GM13977 (cell line): ENCODE measurements at places on chromosomes 1 and 21.

DNA sequence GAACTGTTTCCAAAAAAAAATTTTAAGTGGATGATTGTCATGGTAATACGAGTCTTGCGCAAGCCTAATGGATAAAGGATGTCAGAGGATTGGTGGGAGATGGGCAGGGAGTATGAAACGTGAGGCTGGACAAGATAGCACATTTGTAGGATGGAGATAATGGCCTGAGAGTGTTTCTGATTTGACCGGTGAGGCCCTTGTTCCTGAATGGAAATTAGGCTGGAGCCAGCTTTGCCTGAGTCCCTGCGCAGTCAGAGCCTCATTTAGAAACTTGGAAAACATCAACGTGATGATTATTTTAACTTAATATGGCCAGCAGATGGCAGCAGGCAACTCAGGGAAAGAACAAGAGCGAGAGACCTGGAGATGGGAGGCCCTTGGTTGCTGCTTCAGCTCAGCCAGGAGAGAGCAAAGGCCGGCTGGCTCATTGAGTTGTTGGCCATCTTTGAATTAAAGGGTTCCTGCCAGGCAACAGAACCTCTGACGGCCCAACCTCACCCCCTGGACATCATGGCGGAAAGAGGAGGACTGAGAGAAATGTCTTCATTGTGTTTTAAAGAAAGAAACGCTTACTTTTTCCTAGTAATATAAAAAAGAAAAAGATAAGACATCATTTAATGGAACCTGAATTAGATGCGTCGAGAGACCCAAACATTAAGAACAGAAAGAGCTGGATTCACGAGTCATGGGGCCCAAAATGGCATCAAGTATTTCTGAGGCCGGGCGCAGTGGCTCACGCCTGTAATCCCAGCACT lies 80.3 kb downstream of the SELENOF start:
- DNase-seq: peak; percentile 73

GRCh38 chr1:241022366-241022765 lies 334.6 kb downstream of the RGS7 start:
- no peak for DNase-seq

GRCh38 chr1:227521782-227522181 lies 41.6 kb upstream of the ZNF678 start:
- DNase-seq: no peak

DNA sequence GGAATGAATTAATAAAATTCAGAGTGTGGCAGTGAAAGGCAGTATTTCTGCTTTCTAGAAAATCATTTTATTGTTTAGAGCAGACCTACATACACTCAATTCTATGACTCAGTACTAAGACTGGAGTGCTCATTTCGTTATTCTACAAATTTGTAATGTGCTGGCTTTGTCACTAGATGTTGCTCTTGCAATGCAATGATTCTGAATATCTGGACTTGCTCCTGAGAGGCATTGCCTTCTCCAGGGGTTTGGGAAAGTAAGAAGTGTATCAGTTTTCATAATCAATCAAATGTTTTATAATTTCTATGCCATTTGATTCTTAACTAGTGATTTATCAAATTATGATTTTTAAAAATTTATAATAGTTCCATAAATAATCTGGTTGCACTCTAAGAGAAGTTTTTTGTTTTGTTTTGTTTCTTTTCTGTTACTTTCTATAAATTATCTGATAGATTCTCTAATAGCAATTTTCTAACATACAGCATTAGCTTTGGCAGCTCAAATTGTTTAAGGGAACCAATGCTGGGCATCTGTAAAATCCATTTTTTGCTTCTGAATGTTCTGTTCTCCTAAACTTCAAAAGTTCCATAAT lies 280.5 kb upstream of the SGIP1 start:
- peak; percentile 40 for DNase-seq

DNA sequence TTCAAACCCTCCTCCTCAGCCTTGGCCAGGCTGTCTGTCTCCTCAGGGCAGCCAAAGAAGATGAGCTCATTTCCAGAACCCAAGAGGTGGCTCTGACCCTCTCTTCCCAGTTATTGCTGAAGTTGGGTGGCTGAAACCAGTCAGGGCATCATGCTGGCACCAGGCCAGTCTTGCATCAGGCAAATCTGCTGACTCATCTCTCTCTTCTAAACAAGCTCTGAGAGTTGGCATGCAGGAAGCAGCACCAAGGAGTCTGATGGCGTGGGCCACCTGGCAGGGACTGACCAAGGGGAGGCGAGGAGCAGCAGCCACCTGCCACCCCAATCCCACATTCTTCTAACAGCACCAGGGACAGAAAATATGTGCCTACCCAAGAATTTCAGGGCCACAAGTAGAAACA lies 104.8 kb upstream of the ATP1A1 start:
- DNase-seq: no peak

- DNase-seq: no peak
Observed at GRCh38 chr1:116880917-116881316, 28.8 kb upstream of the PTGFRN start.

GRCh38 chr1:182446033-182446669 lies 3.8 kb upstream of the RGSL1 start:
- peak; percentile 71 for DNase-seq

DNA sequence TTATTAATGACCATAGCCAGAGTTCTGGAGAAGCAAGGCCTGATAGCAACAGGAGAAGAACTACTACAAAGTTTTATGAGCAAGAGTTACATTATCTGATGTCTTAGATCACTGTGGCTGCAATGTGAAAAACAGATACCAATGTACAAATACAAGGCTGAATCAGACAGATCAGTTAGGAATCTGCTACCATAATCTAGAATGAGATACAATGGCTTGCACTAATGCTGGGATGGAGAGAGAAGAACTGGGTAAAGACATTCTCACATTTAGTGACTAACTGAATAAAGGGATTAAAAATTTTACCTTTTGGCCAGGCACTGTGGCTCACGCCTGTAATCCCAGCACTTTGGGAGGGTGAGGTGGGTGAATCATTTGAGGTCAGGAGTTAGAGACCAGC lies 41.3 kb downstream of the ARID4B start:
- no peak for DNase-seq

- DNase-seq: no peak
Observed at GRCh38 chr1:61898658-61899057, 156.4 kb downstream of the PATJ start.

GRCh38 chr1:29299446-29299845 lies 63.1 kb downstream of the PTPRU start:
- DNase-seq: no peak

DNA sequence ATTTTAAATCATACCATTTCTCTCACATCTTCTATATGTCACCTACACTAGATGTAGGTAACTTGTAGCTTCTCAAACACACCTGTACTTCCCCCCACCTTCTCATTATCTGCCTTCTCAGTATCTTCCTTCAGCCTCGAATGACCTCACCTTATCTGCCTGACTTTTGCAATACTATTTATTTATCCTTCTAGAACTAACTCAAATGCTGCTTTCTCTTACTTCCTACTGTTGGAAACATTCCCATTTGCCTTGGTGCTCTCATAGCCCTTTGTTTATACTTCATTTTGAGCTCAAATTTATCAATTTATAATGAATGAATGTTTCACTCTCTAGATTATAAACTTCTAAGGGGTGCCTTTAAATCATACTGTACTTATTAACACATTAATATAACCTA lies 50.4 kb upstream of the KIAA1614 start:
- no peak for DNase-seq

DNA sequence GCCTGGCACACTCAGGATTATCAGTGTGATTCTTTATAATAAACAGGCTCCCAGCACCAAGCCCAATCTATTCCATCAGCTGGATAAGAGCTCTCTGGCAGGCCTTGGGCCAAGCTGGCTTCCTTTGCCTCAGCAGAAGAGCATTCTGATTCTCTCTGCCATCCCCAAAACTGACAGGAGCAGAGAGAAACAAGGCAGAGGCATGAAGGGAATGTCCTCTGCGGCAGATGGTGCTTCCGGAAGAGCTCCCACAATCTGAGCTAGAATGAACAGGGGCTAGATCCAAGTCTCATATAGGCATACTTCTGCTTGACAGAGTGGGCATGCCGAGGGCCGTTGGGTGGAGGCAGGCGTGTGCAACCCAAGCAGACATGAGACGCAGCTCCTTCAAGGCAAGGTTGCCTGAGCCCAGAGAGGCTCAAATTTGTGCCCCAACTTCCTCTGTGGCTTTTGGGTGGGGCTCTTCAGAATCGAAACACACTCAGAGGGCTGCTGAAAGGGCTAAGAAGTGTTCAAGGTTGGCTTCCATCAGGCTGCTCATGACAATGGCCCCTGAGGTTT lies 4.0 kb downstream of the CAPN2 start:
- peak; percentile 39 for DNase-seq

DNA sequence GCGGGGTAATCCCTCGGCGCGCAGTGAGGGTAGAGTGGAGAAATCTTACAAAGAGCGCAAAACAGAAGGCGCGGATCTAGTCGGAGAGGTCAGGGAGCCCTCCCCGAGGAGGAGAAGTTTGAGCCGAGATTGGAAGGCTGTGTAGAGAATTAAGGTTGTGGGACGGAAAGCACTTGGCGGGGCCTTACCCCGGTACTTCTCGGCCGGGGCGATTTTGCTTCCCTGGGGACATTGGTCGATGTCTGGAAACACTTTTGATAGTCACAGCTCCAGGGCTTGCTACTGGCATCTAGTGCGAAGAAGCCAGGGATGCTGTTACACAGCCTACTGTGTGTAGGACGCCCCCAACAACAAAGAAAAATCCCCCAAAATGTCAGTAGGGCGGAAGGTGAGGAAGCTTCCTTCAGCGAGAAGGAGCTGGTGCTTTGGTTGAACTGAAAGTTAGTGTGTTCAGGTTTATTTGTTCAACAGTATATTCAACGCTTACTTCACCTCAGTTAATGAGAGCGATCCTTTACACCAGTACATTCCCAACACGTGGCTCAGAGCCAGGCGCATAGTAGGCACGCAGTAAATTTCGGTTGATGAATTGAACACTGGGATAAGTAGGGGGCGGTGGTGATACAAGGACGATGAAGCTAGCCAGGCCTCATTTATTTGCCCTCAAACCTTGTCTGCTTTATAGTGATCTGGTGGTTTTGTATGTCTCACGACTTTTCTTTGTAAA lies 807 bp downstream of the CEP85 start:
- no peak for DNase-seq

GRCh38 chr1:163074004-163074403 lies 4.8 kb downstream of the RGS4 start:
- DNase-seq: no peak

DNA sequence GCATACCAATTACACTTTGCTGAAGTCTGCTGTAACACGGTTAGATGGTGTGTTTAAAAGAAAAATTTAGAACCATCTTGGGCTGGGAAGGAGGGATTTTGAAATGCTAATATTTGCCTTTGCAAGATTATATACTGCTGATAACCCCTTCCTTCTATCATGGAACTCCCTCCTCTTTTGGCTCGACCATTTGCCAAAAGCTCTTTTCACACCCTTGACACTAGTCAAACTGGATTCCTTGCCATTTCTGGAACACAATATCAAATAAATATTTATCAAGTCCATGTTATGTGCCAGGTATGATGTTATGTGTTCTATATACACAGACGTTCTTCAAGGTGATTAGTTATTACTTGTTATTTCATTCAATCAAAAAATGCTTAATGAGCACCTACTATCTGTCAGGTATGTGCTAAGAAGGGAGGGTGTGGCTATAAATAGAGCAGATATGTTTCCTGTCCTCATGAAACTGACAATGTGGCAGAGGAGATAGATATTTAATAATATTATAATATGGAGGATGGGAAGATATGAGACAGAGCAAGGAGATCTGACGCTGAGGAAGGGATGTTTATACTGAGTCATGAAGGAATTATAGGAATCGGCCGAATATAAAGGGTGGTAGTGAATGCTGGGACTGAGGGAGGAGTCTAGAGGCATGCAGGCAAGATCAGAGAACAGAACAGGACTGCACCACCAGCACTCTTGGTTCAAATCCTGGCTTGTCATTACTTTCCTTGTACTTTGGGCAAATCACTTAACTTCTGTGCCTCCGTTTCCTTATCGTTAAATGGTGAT lies 16.1 kb upstream of the XPR1 start:
- DNase-seq: no peak

GRCh38 chr1:155073377-155074242 lies 5.0 kb upstream of the EFNA3 start:
- no peak for DNase-seq

DNA sequence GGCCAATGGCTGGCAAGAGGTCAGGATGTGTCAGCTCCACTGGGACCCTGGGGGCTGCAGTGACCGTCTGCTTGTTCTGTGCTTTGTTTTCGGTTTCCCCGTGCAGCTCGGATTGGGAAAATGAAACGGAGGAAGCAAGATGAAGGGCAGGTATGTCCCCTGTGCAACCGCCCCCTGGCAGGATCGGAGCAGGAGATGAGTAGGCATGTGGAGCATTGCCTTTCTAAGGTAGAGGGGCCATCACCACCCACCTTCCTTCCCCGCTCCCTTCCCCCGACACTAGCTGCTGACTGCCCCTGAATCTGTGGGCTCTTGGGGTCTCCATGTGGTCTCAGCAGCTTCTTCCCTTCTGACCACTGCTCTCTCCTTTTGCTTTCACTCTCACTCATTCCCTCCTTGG lies 38.8 kb downstream of the TMEM53 start:
- no peak for DNase-seq

GRCh38 chr1:235843461-235843961 lies 23.2 kb downstream of the LYST start:
- peak; percentile 29 for DNase-seq

DNA sequence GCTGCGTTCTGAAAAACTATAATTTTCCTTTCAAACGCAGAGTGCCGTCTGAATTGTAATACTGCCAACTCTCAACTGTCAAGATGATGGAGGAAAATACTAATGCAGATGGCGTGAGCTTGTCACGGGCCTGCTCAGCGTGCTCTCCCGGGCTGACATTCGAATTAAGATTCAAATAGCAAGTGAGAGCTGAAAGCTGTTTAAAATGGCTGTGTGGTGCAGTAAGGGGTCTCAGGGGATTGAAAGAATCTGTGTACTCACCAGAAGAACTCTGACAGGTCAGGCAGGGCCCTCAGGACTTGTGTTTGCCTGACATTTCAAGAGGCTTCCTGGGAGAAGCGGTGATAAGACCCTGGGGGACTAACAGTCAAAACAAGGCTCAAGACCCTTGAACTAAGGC lies 33.1 kb downstream of the ZMYND12 start:
- DNase-seq: no peak
